ENCODE measurements at places on chromosomes 1 and 21. TPM values are rescaled to one million over a fixed set of nuclear protein-coding genes. Genes with fewer than 3 reads are reported as not detected.

DNA sequence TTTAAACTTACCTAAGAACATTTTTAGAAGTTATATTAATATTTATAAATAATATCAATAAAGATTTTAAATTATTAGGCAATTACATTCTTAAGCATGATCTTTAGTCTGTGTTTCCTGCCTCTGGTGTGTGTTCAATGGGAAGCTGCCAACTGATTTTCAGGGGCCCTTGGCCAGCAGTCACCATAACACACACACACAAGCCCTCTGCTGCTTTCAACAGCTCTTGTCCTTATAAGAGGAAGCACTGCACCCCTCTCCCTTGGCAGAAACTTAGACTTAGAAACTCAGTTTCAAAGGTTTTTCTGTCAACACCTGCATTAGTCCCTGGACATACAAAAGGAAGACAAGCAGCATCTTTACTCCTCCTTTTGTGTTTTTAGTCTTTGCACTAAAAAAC lies 81.4 kb downstream of the VAV3 start:
- no peak for DNase-seq

- no peak for DNase-seq
Observed at GRCh38 chr1:224067621-224068457, 46.1 kb upstream of the FBXO28 start.

DNA sequence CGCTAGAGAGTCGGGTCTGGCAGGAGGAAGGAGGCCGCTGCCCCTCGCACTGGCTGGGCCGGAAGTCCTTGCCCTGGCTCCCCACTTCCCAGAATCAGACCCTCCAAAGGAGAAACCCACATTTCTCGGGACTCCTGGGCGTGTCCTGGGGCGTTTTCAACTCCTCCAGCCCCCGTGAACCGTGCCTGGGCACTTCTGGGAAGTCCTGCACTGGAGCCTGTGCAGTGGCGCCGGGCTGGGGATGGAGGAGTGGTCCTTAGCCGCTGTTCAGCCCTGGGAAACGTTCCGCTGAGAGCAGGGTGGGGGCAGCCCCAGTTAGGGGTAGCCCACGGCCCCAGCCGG lies 3.0 kb downstream of the IGSF21 start:
- DNase-seq, result no peak

Gene KRTAP13-4
- not detected for total RNA-seq

GRCh38 chr1:207885129-207886032 lies 25.5 kb downstream of the CD34 start:
- DNase-seq, result peak; percentile 87

GRCh38 chr1:172717722-172718465 lies 59.0 kb downstream of the FASLG start:
- DNase-seq, result no peak

DNA sequence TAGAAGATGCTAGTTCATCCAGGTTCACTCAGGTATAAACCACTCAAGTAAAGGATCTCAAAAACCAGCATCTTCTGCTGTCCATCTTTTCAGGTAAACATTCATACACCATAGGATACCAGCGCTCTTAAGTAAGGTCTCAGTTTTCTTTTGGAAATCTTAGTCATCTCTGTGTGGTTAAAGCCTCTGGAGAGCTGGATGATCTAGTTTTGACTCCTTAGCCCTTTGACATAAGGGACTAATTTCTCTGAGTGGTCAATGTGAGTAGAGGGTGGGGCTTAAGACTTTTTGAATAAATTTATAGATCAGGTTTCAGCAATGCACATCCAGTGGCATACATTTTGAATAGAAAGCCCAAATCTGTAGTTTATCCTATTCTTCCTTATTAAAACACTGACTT lies 92.3 kb downstream of the CTH start:
- DNase-seq, result no peak

DNA sequence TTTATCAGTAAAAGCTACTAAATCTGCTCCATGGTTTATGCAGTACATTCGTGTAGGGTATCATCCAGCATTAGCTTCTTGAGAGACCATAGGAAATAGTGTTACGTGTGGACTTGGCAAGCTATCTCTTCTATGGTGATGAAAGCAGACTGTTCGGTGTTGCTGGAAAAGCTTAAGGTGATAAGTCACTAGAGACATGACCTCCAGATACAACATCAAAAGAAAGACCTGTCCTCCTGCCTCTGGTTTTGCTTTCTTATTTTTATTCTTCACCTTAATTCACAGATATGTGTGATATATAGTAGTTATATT lies 53.5 kb upstream of the S1PR1 start:
- DNase-seq, result no peak

- no peak for DNase-seq
Observed at GRCh38 chr1:107251839-107252238, 111.0 kb downstream of the NTNG1 start.

GRCh38 chr1:244111027-244111426 lies 59.9 kb downstream of the ZBTB18 start:
- no peak for DNase-seq

DNA sequence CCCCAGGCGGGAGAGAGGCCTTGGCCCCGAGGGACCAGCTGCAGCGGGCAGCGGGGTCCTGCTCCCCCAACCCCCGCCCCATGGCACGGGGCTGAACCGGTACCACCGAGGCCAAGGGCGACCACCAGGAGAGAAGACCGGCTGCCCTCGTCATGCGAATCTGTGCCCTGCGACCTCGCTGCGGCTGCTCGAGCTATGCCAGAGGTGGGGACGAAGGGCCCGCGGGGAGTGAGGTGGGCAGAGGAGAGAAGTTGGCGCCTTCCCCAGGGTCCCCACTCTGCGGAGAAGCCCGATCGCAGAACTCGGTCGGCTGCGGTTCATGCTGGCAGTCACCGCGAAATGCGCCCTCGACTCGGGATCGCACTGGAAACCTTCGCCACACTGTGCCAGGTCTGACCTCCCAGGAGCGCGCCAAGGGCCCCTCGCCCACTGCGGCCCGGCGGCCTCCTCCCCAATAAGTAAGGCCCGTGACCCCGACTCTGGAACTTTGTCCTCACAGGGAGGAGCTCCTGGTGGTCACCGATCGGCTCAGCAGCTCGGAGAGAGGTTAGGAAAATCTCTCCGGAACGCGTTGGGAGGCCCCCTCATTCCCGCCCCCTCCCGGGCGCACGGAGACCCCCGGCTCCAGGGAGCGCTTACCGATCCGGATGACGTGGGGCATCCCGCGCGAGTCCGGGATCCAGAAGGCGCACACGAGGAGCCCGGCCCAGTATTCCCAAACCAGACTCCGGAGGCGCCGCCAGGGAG lies 787 bp downstream of the GRIK3 start:
- DNase-seq, result no peak
